ENCODE measurements at places on chromosomes 1 and 21.
A peak's percentile ranks its signal among the peaks of the same experiment; 100 is the strongest.

- DNase-seq, result no peak
Measured at GRCh38 chr1:5570931-5571330, 421.3 kb downstream of the NPHP4 start.

- DNase-seq, result no peak
Measured at GRCh38 chr1:8184301-8184700, 133.6 kb upstream of the SLC45A1 start.

DNA sequence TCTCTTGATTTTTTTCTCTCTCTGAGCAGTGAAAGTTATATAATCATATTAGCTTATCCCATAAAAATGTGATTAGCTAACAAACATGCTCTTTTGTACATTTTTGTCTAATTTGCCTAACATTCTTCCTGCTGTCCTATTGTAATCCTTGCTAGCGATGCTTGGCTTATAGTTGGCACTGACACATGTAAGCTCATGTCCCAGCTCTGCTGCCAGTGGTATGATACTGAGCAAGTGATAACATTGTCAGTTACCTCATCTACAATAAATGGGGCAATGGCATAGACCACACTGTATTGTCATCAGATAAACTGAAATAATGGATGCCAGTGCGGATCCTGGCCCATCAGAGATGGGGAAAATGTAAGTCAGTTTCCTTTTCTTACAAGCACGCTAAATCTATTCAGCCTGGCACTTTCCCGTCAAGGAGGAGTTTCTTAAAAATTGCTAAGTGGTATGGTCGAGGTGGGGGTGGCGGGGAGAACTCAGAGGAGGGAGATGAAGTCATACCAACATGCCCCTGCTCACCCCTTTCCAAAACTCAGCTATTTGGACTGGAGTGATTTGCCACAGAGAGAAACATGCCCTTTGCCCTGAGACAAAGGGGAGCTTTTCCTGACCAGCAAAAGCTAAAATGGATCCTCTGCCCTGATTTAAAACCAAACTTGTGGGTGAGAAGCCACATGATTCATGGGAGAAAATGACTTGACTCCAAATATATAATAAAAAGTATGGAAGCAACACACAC lies 1.3 kb downstream of the FYB2 start:
- DNase-seq, result no peak

DNA sequence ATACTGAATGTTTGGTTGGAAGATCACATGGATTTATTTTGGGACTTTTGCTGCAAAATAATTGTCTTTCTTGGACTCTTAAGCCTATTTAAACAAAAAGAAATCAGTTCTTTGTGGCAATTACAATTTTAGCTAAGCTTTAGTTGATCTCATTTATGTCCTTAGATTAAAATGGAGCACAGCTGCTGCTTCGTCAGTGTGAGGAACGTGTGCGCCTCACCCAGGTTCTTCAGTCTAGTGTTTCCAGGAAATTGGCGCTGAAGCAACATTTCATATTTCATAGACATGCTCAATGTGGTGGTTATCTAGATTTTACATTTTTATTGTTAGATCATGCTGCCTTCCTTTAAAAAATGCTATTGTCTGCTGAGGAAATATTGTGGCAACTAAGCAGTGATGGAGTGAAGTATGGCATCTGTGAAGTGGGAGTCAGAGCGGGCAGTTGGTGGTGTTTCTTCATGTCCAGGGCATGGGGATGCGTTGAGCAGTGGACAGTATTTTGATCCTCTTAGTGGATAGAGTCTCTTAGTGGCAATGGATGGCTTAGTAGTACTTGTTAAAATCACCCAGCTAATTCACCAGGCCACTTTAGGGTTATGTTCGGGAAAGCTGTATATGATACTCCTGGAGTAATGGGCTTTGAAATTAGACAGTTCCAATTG lies 5.6 kb downstream of the DDI2 start:
- no peak for DNase-seq

- peak; percentile 86 for DNase-seq
Measured at GRCh38 chr1:46442317-46443161, 47.1 kb upstream of the DMBX1 start.

DNA sequence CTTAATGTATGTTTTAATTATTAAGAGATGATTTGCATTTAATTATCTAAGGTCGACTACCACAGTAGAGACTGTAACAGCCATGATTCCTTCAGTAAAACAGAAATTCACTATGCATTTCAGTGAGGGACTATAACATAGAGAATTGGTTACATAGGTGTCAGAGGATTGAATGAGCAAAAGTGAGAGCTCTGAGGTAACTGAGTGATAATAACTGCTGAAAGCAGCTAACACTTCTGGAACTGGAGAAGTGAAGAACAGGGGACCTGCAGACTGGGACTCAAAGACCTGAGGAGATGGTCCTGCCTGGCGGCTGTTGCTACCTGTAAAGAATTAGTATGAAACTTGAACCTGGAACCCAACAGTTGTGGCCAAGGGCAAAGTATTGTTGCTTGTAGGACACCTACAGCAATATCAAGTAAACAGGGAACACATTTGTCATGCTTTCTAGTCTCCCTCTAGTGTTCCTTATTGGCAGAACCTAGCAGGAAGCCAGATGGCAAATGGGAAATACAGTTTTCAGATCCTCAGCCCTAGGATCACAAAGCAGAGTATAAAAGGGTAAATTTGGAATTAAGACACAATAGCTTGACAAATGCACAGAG lies 110.6 kb downstream of the HS2ST1 start:
- peak; percentile 22 for DNase-seq

GRCh38 chr1:64882574-64883255 lies 83.6 kb downstream of the JAK1 start:
- DNase-seq, result no peak

DNA sequence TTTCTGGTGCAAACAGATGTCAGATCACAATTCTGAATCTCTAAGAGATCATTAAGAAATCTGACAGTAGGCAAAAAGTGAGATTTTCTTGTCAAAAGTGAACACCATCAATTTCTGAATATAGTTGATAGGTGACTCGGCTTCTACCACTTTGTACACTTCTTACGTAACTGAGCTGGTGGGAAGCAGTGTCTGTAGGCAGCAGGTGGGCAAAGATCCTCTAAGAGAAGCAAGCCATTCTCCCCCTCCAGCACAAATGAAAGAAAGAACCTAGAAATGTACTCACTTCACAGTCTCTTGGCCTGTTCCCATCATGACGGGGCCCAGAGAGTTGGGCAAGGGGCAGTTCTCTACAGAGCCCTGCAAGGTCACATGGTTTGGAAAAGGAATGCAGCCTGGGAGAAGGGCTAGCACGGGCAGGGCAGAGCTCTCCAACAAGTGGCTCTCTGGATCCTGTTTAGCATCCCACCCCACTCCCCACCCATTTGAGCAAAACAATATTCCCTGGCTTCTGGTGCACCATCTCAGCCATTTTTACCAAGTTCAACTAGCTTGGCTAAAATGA lies 412.6 kb downstream of the LTN1 start:
- DNase-seq, result no peak

DNA sequence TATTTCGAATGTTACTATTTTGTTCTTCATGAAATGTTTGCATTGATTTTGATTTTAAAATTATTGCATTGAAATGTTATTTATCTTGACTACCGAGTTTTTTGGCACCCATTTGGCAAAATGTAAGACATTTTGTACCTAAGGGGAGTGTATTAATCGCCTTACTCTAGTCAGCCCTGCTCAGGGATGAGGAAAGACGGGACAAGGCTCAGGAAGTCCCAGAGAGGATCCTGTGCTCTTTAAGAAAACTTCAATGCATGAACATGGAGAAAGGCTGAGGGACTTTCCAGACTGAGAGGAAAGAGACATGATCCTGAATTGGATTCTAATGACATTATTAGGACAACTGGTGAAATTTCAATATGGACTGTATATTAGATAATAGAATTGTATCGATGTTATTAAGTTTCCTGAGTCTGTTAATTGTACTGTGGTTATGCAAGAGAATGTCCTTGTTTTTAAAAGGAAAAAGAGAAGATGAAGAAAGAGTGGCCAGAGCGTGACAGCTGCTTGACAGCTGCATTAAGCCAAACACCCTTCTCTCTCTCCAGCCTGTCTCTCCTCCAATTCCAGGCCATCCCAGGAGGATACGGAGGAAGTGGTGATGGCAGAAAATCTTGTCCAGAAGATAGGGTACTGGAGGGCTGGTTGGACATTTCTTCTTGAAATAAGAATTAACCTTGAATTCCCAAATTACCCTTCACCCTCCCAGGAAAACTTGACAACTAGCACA lies 66.0 kb downstream of the PLEKHA6 start:
- no peak for DNase-seq

DNA sequence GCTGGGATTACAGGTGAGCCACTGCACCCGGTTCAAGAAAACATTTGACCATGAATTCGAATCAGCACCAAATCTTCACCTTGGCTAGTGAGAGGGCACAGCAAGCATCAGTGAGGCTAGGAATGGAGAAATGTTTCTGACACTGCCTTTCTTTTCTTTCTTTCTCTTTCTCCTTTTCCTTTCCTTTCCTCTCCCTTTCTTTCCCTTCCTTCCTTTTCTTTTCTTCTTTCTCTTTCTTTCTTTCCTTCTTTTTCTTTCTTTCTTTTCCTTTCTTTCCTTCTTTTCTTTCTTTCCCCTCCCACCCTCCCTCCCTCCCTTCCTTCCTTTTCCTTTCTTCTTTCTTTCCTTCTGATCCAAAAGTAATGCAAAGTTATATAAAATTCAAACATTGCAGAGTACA lies 40.9 kb downstream of the GFI1 start:
- no peak for DNase-seq

- no peak for DNase-seq
Measured at GRCh38 chr1:239511875-239512274, 125.5 kb downstream of the CHRM3 start.
